ENCODE measurements at places on chromosomes 5 and 9. TPM values are rescaled to one million over a fixed set of nuclear protein-coding genes. Genes with fewer than 3 reads are reported as not detected.

The SAPCD2 gene
- total RNA-seq, result 29.8 TPM

GRCh38 chr5:160119905-160120266 lies 636 bp upstream of the PWWP2A start:
- H3K27me3 ChIP-seq, result no peaks in the 10 kb centered on the region
- no peak overlapping the region for H3K27ac ChIP-seq
- no peak for DNase-seq

DNA sequence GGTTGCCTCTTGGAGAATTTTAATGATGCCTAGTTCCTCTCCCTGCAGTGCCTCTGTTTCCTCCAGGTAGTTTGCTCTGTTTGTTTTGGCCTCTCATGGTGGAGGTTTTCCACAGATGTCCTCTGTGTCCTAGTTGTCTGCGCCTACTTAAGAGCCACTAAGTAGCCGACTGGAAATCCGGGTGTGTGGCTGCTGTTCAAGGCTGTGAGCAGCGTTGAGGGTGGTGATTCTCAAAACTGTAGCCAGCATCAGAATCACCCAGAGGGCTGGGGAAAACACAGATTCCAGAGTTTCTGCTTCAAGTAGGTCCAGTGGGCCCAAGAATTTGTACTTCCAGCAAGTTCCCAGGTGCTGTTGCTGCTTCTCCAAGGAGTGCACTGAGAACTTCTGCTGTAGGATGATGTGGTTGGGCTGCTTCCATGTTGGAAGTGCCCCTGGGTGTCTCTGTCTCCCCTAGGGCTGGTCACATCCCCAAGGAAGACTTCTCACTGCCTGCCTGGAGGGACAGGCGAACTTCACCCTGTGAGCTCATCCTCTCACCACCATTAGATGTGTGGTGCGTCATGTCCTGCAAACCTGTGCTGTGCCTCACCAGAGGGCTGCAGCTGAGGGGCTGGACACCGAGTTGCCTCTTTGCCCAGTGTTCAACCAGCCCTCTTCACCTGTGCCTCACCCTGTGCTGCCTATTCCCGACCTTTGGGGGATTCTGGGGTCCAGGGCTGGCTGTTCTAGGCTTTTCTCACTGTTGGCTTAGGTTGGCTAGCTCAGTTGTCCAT lies 34.8 kb downstream of the SECISBP2 start:
- no peak overlapping the region for H3K4me3 ChIP-seq
- no peaks in the 10 kb centered on the region for H3K27me3 ChIP-seq
- H3K4me1 ChIP-seq, result no peaks in the 10 kb centered on the region

DNA sequence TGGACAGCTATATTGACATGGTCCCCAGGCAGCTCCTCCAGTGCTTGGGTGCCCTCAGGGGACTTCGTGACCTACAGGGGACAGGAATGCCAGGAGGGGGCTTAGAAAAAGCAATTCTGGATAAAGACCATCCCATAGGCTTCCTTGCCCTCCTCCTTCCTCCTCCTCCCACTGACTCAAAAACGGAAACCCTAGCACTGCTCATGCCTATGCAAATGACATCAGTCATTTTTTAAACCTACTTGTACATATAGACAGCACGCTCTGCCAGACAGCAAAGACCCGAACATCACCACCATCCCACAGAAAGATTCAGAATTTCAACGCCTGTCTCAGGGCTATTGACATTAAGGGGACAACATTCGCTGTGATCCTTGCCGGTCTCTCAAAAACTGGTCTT lies 11.0 kb downstream of the IGFBPL1 start:
- no peaks in the 10 kb centered on the region for H3K4me1 ChIP-seq
- H3K27ac ChIP-seq, result no peak overlapping the region
- no peak for DNase-seq
- H3K36me3 ChIP-seq, result peaks cover 13% of the 10 kb centered on the region

GRCh38 chr5:80654054-80654390 lies 430 bp upstream of the MSH3 start:
- peak; percentile 41 for DNase-seq
- peaks cover 33% of the 10 kb centered on the region for H3K36me3 ChIP-seq
- 0 out of 2 replicates have a peak, but pooled peaks cover 2% of the 10 kb centered on the region for H3K4me1 ChIP-seq
- H3K27ac ChIP-seq, result no peak overlapping the region
- peak overlapping the region; percentile 87 for H3K4me3 ChIP-seq

DNA sequence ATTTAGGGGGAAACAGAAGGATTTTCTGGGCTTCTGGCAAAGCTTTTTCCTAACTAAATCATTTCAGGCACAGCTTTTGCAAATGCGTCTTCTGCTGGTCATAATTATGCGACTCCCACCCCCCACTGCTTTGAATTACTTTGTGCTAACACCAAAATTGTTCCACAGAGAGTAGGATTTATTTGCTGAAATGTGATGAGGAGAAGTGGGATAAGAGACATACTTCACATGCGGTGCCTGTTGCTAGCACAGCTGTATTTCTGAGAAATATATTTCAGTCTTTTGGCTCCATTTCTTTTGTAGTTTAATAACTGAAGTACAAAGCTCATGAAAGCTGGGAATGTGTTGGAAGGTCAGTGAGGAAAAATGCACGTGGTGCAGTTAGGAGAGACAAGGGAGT lies 83.2 kb upstream of the TAS2R1 start:
- H3K4me1 ChIP-seq, result no peaks in the 10 kb centered on the region
- H3K27me3 ChIP-seq, result no peaks in the 10 kb centered on the region
- no peak for DNase-seq
- no peak overlapping the region for H3K4me3 ChIP-seq
- H3K36me3 ChIP-seq, result no peaks in the 10 kb centered on the region
- no peak overlapping the region for H3K27ac ChIP-seq

The TAS2R1 gene
- total RNA-seq, result not detected

GRCh38 chr9:105342147-105342505 lies 97.7 kb downstream of the SLC44A1 start:
- peaks cover 12% of the 10 kb centered on the region for H3K36me3 ChIP-seq
- no peak overlapping the region for H3K27ac ChIP-seq
- no peaks in the 10 kb centered on the region for H3K27me3 ChIP-seq
- H3K4me1 ChIP-seq, result no peaks in the 10 kb centered on the region
- no peak for DNase-seq

The SLC6A19 gene
- not detected for total RNA-seq

The GADD45G gene
- 6.8 TPM for total RNA-seq

DNA sequence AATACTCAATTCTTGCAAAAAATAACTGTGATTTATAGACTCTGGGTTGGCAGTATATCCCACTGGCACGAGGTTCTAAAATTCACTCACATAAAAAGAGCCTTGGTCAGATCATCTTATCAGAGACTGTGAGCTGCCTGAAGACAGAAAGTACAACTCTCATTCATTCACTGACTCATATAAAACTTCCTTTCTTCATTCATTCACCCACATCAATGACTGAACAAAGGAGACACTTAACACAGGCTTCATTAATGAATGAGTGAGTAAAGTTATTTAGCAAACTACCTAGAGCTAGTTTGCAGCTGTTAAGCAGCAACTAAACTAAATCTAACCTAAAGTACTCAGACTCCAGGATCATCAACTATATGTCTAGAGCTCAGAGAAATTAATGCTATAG lies 214.7 kb downstream of the DENND1A start:
- DNase-seq, result no peak
- no peaks in the 10 kb centered on the region for H3K36me3 ChIP-seq
- H3K27me3 ChIP-seq, result no peaks in the 10 kb centered on the region
- no peak overlapping the region for H3K27ac ChIP-seq
- H3K4me1 ChIP-seq, result no peaks in the 10 kb centered on the region

DNA sequence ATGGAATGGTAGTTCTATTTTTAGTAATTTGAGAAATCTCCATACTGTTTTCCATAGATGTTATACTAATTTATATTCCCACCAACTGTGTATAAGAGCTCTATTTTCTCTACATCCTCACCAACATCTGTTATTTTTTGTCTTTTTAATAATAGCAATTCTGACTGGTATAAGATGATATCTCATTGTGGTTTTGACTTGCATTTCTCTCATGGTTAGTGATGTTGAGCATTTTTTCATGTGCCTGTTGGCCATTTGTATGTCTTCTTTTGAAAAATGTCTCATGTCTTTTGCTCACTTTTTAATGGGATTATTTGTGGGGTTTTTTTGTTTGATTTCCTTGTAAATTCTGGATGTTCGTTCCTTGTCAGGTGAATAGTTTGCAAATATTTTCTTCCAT lies 154.4 kb downstream of the ZSWIM6 start:
- no peaks in the 10 kb centered on the region for H3K4me1 ChIP-seq
- H3K4me3 ChIP-seq, result no peak overlapping the region
- DNase-seq, result no peak
- no peaks in the 10 kb centered on the region for H3K36me3 ChIP-seq
- no peak overlapping the region for H3K27ac ChIP-seq

- peaks cover 80% of the 10 kb centered on the region for H3K36me3 ChIP-seq
- peaks cover 7% of the 10 kb centered on the region for H3K4me1 ChIP-seq
- H3K4me3 ChIP-seq, result peak overlapping the region; percentile 93
- no peak for DNase-seq
- H3K27ac ChIP-seq, result no peak overlapping the region
Measured at GRCh38 chr5:179620293-179620692, 3.2 kb downstream of the HNRNPH1 start.

DNA sequence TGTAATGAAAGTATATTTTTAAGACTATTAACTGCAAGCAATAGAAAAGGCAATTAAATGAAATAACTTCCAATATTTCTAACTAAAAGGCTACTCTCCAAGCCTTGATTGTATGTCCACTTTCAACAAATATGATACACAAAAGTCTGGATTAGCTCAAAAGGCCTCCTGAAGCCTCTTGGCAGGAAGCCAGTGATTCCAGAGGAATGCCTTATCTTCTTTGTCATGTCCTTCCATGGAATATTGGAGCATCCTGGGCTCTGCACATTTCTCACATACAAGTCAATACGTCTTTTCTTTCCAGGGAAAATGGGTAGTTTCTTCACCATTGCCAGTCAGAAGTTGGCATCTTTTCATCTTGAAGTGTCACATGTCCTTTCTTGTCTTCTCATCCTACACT lies 357.8 kb downstream of the KDM4C start:
- H3K27me3 ChIP-seq, result no peaks in the 10 kb centered on the region
- no peak overlapping the region for H3K4me3 ChIP-seq
- H3K27ac ChIP-seq, result no peak overlapping the region

DNA sequence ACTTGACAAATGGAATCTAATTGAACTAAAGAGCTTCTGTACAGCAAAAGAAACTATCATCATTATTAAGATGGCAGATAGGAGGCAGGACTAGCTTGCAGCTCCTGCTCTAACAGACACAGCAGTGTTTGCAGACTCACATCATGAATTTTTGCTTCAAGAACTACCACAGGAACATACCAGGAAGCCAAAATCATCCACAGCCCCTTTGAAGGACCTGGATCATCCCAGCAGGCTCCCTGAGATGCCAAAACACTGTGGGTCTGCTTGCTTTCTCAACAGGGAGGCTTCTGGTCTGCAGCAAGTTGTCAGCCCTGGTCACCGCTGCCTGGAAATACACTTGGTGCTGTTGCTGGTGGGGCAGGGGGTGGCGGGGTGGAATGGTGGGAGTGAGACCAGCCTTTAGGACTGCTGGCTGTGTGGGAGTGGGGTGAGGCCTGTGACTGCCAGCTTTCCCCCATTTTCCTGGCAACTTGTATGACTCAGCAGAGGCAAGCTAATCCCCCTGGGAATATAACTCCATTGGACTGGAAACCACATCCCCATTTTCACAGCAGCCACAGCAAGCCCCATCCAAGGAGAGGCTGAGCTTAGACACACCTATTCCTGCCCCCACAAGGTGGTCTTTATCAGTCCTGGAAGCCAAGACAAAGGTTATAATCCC lies 533.8 kb upstream of the CYLC2 start:
- H3K27ac ChIP-seq, result no peak overlapping the region
- no peak overlapping the region for H3K4me3 ChIP-seq
- DNase-seq, result no peak
- no peaks in the 10 kb centered on the region for H3K27me3 ChIP-seq
- H3K4me1 ChIP-seq, result no peaks in the 10 kb centered on the region

- H3K4me3 ChIP-seq, result no peak overlapping the region
- no peak for DNase-seq
- H3K4me1 ChIP-seq, result no peaks in the 10 kb centered on the region
- no peaks in the 10 kb centered on the region for H3K27me3 ChIP-seq
- no peaks in the 10 kb centered on the region for H3K36me3 ChIP-seq
Measured at GRCh38 chr9:128093011-128093410, 25.0 kb downstream of the SLC25A25 start.

The HRH2 gene
- 3.3 TPM for total RNA-seq

DNA sequence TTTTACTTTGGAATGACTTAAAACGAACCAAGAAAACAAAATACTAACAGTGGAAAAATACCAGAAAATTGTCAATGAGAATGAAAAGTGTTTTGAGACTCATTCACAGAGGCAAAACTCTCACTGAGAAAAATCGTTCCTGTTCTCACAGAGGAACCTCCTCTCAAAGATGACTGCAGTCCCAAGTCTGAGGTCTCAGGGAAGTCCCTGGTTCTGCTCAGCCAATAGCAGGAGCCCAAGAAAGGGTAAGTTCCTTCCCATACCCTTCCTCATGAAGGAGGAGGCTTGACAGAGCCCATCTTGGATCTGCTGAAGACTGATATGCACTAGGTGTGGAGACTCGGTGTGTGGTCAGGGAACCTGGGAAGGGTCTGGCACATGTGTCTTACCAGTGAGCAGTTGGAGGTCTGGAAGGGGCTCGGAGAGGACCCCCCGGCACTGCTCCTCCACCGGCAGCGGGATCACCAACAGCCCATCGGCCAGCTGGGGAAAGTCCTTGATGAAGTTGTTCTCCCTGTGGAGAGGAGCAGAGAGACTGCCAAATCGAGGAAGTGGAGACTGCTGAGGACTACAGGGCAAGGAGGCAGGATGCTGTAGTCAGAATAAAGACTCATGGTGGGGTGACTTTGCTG lies 46.0 kb downstream of the TRIM32 start:
- H3K4me3 ChIP-seq, result no peak overlapping the region
- no peaks in the 10 kb centered on the region for H3K27me3 ChIP-seq
- no peaks in the 10 kb centered on the region for H3K4me1 ChIP-seq
- no peak for DNase-seq
- no peaks in the 10 kb centered on the region for H3K36me3 ChIP-seq

The TEK gene
- 1.8 TPM for total RNA-seq

Data from H9 (cell line).